Activated CD4-positive, alpha-beta T cell treated with anti-CD3 and anti-CD28 coated beads, Interleukin-2, amount 50 U/mL, for 4 hours (primary cell): ENCODE measurements at places on chromosomes 6 and 20.

DNA sequence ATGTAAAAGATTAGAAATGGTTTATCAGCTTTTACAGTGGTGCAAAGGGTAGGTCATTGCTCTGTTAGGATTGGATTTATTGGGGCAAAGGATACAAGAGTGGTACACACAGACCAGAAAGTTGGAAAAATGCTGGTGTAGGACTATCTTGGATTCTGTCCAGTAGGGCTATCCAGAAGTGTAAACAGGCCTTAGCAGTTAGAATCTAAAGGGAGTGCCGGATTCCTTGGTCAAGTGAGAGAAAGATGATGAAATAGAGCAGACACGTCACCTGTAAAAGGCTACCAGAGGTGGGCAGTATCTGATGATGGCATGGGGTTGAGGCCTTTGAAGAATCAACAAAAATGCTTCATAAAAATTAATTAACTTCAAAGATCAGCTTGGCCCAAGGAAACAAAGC is 975.9 kb downstream of the KIF16B start:
- DNase-seq = no peak

GRCh38 chr20:46312075-46312944 is 4.0 kb upstream of the CDH22 start:
- no peak for DNase-seq

DNA sequence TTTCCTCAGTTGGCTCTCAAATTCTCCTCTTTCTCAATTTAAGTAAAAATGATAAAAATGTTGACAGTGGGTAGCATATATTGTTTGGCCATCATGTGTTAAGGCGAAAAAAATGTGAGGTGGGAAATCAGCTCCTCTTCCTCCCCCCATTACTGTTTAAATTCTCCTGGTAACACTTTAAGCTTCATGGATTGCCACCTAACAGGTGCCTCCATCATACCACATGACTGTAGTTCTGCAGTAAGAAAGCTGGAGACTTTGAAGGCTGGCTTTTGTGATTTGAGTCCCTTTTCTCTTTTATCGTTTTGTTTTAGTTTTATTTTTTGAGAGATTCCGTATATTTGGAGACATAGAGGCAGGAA is 1.2 kb downstream of the ZFAND3 start:
- no peak for DNase-seq

- no peak for DNase-seq
Measured at GRCh38 chr20:40811660-40812414, 122.8 kb upstream of the MAFB start.

DNA sequence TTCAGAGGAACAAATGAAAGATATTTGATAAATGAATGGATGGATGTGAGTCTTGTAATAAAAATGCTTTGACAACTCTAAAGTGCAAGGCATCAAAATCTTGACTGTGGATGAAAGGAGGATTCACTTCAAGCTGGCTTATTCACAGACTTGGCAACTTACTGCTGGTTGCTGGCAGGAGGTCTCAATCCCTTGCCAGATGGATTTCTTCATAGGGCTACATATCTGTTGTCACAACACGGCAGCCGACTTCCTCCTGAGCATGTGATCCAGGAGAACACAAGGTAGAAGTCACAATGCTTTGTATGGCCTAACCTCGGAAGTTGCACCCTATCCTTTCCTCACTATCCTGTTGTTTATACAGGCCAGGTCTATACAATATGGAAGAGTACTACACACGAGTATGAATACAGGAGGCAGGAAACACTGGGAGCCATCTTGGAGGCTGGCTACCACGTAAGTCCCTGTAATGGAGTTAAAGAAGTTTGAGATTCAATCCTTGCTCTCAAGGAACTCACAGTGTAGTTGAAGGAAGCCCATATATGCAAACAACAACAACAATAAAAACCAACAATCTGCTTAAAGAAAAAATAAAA is 97.9 kb downstream of the ID4 start:
- DNase-seq = no peak

GRCh38 chr6:99195986-99196655 is 153.4 kb downstream of the FAXC start:
- DNase-seq = no peak

DNA sequence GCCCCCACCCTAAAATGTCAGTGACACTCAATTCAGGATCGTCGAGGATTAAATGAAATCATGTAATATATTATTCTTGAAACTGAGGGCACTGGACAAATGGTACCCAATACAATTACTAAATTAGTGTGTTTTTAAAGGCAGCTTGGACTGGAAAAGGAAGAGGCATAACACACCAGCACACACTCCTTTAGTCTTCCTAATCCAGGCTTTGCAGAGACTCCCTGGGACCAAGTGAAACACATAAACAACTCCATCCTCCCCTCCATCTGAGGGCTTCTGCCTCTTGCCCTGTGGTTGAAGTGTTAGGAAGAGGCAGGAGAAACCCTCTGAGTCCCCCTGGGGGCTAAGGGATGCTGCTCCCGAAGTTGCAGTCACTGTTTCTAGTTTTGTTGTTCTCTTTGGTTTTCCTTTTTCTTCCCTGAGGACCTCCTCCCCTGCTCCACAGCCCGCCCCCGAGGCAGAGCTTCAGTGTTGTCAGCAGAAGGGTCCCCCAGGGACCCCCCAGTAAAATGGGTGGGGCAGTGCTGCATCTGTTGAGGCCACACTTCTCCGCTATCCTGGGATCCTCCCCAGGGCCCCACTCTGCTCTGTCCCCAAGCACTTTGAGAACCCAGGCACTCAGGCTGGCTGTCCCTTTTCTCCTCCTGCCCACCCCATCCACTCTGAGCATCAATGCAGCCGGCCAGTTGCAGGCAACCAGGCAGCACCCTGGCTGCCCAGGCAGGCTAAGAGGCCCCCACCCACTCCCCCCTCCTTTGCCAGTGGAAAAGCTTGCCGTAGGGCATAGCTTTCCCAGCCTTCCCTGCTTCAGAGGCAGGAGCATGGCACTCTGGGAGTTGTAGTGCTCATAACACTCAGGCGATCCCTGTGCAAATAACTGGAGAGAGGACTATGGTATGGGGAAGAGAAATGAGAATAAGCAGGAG is 5.9 kb downstream of the TMEM63B start:
- DNase-seq = no peak

DNA sequence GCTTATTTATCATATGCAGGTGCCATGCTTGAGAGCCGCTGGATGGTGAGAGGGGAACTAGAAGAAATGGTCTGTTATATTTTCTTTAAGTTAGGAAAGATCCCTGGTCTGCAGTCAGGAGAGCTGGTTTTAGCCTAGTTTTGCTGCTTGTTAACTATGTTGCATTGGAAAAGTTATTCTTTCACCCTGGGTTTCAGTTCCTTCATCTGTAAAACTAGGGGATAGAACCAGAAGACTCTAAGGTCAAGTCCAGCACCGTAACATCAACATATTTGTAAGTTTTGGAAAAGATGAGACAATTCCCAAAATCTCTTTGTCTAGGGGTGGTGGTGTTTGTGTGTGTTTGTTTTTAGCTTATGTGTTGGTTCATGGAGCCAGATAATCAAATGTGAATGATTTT is 304.0 kb downstream of the QKI start:
- DNase-seq = no peak

GRCh38 chr6:7249946-7250643 is 62.9 kb downstream of the SSR1 start:
- no peak for DNase-seq

DNA sequence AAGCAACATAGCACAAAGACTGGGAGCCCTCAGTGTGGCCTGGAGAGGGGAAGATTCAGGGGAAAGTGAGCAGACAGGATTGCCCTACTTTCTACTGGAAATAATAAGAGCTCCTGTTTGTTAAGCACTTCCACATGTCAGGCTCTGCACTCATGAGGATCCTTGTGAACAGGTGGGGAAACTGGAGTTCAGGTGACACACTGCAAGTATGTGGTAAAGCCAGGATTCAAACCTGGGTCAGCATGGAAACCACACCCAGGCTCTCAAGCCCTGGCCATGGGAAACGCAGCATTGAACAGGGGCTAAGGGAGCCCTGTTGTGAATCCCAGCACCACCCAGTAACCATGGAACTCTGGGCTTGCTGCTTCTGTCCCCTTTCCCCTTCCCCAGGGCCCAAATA is 42.8 kb upstream of the ID1 start:
- DNase-seq = no peak

- DNase-seq = no peak
Measured at GRCh38 chr6:31651602-31652191, 764 bp downstream of the BAG6 start.

- no peak for DNase-seq
Measured at GRCh38 chr6:12363651-12364381, 73.7 kb downstream of the EDN1 start.

GRCh38 chr6:50889935-50890334 is 71.3 kb downstream of the TFAP2B start:
- DNase-seq = no peak

- DNase-seq = no peak
Measured at GRCh38 chr6:19408331-19408730, 428.8 kb upstream of the ID4 start.

DNA sequence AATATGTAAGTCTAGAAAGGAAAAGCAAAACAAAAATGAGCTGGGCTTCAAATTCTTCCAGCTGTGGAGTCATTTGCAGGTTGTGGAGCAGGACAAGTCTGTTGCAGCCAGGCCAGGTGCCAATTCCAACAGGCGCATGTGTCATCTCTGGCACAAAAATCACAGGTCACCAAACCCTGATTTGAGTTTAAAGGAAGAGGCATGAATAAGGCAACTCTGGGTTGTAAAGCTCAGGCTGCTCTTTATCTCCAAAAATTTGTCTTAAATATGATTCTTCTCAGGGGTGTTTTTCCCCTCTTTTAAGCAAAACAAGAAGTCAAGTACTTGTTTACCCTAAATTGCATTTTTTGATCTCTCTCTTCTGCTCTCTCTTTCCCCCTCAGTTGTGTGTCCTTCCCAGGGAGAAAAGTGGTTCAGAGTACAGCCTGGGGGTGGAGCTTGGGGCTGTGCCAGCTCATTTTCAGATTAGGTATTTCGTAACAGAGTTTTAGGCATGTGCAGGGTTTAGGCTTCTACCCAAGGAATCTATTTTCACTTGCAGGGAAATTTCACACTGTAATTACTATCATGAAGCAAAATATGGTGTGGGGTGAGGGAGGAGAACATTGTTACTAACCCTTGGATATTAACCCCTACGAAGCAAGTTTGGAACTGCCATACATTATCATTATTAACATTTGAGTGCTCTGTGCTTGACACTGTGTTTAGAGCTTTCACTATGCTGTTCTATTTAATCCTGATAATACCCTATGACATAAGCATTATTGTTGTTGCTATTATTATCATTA is 8.3 kb upstream of the NCOA3 start:
- DNase-seq = peak; percentile 47

- DNase-seq = no peak
Measured at GRCh38 chr6:106939848-106940247, 34.7 kb downstream of the CD24 start.

GRCh38 chr6:161023316-161023715 is 31.7 kb downstream of the MAP3K4 start:
- DNase-seq = no peak

DNA sequence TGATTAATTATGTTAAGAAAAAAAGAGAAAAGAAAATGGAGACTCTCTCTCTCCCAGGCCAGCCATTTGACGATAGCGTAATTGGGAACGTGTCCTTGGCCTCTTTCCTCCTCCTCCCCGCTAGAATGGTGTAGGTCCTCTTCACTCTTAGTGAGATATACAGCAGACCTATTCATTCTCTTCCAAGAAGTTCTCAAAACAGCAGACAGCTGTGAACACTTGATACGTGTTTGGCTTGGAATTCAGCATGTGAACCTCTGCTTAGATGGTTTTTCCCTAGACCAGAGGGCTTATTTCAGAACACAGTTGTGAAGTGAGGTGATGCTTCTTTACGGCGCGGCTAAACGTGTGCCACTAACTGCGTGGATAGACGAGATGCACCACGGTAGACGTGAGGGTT is 32.6 kb upstream of the TULP4 start:
- no peak for DNase-seq

DNA sequence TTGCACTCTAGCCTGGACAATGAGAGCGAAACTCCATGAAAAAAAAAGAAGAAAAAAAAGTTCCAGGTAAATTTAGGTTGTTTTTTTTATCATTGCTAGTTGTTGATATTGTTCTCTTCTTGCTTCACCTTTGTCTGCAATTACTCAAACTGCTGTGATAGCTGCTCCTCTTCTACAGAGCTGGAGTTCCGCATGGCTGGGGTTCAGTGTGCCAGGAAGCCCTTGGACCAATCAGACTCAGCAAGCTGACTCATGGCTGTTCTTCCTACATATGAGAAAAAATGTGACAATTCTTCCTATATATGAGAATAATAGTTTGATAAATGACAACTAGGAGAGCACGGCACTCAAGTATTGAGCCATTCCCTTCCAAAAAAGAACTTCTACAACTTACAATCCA is 28.4 kb downstream of the DPPA5 start:
- DNase-seq = no peak

- DNase-seq = no peak
Measured at GRCh38 chr6:3843379-3844096, 5.6 kb upstream of the FAM50B start.

DNA sequence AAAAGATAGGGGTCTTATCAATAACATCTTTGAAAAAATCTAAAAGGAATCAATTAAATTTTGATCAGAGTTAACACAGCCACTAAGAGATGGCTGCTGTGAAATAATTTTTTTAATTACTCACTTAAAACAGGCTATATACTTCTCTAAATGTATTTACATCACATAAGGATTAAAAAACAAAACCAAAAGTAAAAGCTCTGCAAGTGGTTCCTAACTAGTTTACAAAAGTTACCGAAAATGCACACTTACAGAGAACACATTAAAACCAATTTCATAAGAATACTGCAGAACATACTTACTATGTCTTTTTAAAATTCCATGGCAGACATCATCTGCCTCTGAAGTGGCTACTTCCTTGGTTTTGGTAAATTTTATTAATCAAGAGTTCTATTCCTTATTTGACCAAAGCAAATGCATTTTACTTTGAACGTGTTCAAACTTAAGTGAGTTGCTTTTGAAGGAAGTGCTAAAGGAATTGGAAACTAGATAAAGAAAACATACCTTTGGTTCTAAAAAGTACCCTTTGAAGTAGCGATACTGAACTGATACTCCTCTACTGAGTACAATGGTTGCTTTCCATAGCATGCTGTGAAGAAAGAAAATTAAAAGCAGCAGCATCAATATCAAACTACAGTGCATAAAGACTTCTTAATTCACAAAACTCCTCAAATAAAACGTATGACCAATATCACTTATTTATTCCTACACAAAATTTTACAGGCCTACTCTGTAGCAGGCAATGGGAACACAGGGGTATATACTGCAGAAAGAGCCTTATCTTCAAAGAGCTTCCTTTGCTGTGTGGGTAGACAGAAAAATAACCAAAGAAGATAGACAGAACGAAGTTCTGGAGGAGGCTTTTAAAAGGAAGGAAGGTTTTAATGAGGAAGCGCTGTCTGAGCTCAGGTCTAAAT is 157.1 kb upstream of the SHLD1 start:
- no peak for DNase-seq
